Type B pancreatic cell (in vitro differentiated cells): ENCODE measurements at places on chromosomes 6 and 20. TPM values are rescaled to one million over a fixed set of nuclear protein-coding genes. Genes with fewer than 3 reads are reported as not detected.
A peak's percentile ranks its signal among the peaks of the same experiment; 100 is the strongest.

GRCh38 chr6:157067507-157067906 is 255.8 kb downstream of the TMEM242 start:
- peaks cover 62% of the 10 kb centered on the region for H3K4me1 ChIP-seq
- no peak overlapping the region for H3K27ac ChIP-seq
- no peaks in the 10 kb centered on the region for H3K27me3 ChIP-seq
- DNase-seq: no peak
- H3K4me3 ChIP-seq: no peak overlapping the region

GRCh38 chr20:62043131-62043914 is 22.4 kb downstream of the TAF4 start:
- peaks cover 26% of the 10 kb centered on the region for H3K4me1 ChIP-seq
- no peak overlapping the region for H3K4me3 ChIP-seq
- peaks cover 6% of the 10 kb centered on the region for H3K36me3 ChIP-seq
- H3K27ac ChIP-seq: peak overlapping the region; percentile 74
- H3K27me3 ChIP-seq: no peaks in the 10 kb centered on the region
- no peak for DNase-seq

DNA sequence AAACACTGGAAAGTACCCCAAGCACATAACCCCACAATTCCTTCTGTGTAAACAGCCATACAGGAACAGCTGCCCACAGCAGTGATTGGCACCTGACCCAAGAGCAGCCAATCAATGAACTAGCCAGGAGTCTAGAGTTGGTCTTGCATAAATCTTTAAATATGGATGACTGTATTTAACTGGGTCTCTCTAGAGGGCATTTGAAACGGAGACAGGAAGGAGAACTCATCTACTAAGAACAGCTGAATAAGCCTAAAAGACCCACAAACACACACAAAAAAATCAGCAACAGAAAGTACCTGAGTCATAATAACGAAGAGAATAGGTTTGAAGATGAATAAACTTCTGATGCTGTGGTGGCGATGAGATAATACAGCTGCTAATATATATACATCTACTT is 49.0 kb upstream of the ASF1A start:
- H3K27ac ChIP-seq: no peak overlapping the region
- no peaks in the 10 kb centered on the region for H3K4me1 ChIP-seq
- peaks cover 11% of the 10 kb centered on the region for H3K36me3 ChIP-seq
- no peak for DNase-seq
- H3K27me3 ChIP-seq: no peaks in the 10 kb centered on the region

DNA sequence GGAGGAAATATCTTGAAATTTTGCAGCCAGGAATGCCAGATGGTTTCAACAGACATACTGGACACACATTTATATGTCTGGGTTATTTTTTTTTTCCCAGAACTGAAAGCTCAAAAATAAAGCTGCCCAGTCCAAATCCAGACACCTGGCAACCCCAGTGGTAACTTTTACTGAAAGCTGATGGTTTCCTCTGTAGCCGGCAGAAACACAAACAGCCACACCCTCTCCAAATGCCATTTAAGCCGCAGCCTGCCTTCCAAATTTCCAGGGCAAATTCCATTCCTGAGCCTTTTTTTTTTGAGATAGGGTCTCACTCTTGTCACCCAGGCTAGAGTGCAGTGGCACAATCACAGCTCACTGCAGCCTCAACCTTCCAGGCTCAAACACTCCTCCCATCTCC is 6.5 kb upstream of the PREX1 start:
- H3K4me1 ChIP-seq: peaks cover 6% of the 10 kb centered on the region
- no peak overlapping the region for H3K27ac ChIP-seq
- H3K36me3 ChIP-seq: no peaks in the 10 kb centered on the region
- no peak overlapping the region for H3K4me3 ChIP-seq

GRCh38 chr20:49320460-49320859 is 42.6 kb upstream of the ZNFX1 start:
- peaks cover 91% of the 10 kb centered on the region for H3K27me3 ChIP-seq
- H3K4me3 ChIP-seq: no peak overlapping the region
- no peak overlapping the region for H3K27ac ChIP-seq
- no peaks in the 10 kb centered on the region for H3K36me3 ChIP-seq
- no peak for DNase-seq

GRCh38 chr6:112241820-112242429 is 12.4 kb downstream of the LAMA4 start:
- H3K27me3 ChIP-seq: peaks cover 10% of the 10 kb centered on the region
- H3K4me1 ChIP-seq: peaks cover 15% of the 10 kb centered on the region
- H3K27ac ChIP-seq: no peak overlapping the region
- DNase-seq: no peak
- H3K4me3 ChIP-seq: no peak overlapping the region

DNA sequence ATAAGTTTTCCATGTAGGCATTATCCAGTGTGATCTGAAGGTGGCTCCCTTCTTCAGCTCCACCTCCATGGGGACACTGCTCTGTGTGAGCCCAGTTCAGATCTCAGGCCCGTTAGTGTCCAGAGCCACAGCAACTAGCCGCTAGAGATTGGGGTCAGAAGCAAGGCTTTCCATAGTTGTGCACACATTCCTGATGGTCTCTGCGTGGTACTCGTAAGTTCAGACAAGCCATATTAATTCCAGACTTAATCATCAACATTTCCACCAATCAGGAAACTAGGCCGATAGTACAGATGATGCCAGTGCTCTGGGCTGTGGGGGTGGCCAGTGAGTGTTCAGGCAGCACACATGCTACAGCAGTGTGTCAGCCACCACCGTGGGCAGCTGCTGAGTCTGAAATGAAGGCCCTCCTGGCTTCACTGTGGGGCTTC is 17.5 kb upstream of the SYNCRIP start:
- H3K27me3 ChIP-seq: no peaks in the 10 kb centered on the region
- H3K27ac ChIP-seq: no peak overlapping the region
- DNase-seq: no peak
- no peaks in the 10 kb centered on the region for H3K4me1 ChIP-seq
- H3K36me3 ChIP-seq: peaks cover 9% of the 10 kb centered on the region

GRCh38 chr6:44133003-44133931 is 5.9 kb downstream of the TMEM63B start:
- peak overlapping the region; percentile 62 for H3K4me3 ChIP-seq
- H3K36me3 ChIP-seq: no peaks in the 10 kb centered on the region
- DNase-seq: no peak

GRCh38 chr6:135331002-135331401 is 149.9 kb downstream of the MYB start:
- no peak overlapping the region for H3K4me3 ChIP-seq
- peaks cover 12% of the 10 kb centered on the region for H3K36me3 ChIP-seq
- no peaks in the 10 kb centered on the region for H3K27me3 ChIP-seq
- DNase-seq: no peak
- no peak overlapping the region for H3K27ac ChIP-seq

- H3K27ac ChIP-seq: peak overlapping the region; percentile 75
- DNase-seq: no peak
- H3K36me3 ChIP-seq: no peaks in the 10 kb centered on the region
- H3K4me1 ChIP-seq: peaks cover 17% of the 10 kb centered on the region
- peaks cover 99% of the 10 kb centered on the region for H3K27me3 ChIP-seq
These were observed 9.8 kb downstream of the FOXA2 start for GRCh38 chr20:22574545-22575086.

- H3K27ac ChIP-seq: no peak overlapping the region
- H3K4me1 ChIP-seq: no peaks in the 10 kb centered on the region
- peaks cover 14% of the 10 kb centered on the region for H3K27me3 ChIP-seq
These were observed 14.6 kb upstream of the TMEM181 start for GRCh38 chr6:158545043-158545966.

DNA sequence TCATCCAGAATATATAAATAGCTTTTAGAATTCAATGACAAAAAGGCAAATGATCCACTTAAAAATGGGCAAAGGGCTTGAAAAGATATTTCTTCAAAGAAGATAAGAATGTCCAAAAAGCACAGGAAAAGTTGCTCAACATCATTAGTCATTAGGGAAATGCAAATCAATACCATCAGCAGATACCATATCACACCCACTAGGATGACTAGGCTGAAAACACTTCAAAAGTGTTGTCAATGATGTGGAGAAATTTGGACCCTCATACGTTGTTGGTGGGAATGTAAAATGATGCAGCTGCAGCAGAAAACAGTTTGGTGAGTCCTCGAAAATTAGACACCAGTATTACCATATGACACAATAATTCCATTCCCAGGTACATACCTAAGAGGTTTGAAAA is 303.6 kb upstream of the SLC35B3 start:
- H3K27ac ChIP-seq: no peak overlapping the region
- no peaks in the 10 kb centered on the region for H3K36me3 ChIP-seq
- no peaks in the 10 kb centered on the region for H3K27me3 ChIP-seq

- peaks cover 37% of the 10 kb centered on the region for H3K27me3 ChIP-seq
- no peaks in the 10 kb centered on the region for H3K36me3 ChIP-seq
These were observed 107.9 kb downstream of the GPX5 start for GRCh38 chr6:28633445-28634215.

DNA sequence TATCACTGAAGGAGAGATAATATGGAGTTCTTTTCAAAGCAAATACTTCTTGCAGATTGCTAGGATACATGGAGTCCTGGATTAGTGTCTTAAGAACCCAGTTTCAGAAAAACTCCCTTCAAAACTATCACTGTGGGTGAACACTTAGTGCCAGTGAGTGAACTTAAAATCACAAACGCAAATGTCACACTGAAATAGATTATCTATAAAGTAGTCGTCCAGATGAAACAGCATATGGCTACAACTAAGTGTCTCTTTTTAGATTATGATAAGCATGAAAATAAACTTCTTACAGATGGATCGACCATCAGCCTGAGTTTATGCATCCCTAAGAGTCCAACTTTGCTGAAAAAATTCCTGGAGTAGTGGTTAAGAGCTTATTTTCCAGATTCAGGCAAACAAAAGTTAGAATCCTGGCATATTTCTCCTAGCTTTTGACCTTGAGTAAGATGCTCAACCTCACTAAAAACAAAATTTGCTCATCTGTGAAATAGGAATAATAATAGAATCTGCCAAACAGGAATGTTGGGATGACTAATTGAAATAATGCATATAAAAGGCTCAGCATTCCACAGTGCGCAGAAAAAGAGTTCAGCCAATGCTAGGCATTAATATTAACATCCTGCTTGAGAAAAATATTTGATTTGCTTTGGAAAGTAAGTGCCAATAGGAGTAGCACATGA is 70.4 kb downstream of the DOK5 start:
- no peak overlapping the region for H3K4me3 ChIP-seq
- DNase-seq: no peak
- H3K27ac ChIP-seq: no peak overlapping the region
- H3K27me3 ChIP-seq: peaks cover 3% of the 10 kb centered on the region
- peaks cover 4% of the 10 kb centered on the region for H3K36me3 ChIP-seq

DNA sequence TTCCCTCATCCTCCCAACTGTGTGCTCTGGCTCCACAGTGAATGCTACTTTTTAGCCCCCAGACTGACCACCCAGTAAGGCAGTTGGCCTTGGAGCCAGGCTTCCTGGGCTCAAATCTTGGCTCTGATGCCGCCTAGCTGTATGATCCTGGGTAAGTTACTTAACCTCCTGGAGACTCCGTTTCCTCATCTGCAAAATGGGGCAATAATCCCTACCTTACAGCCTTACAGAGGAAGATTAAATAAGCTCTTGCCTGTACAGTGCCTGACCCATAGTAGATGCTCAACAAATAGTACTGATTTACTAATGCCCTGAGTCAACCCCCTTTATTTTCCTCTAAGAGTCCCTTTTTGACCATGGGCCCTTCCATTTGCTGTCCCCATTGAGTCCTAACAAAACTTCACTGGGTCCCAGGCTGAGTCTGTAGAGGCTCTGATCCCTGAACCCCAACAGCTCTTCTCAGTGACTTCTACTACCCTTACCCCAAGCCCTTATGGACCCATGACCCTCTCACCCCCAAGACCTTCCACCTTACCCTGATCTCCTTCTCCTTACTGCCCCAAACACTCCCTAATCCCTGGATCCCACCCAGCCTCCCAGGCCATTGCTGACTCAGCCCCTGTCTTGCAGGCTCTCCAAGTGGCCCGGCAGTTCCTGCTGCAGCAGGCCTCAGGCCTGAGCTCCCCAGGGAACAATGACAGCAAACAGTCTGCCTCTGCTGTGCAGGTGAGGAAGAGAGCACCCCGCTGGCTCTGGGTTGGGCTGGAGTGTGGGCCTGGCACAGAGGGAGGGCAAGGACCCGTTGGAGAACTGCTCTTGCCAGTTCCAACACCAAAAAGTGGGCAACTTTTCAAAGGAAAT is 31.4 kb downstream of the FOXP4 start:
- peaks cover 72% of the 10 kb centered on the region for H3K4me1 ChIP-seq
- peaks cover 34% of the 10 kb centered on the region for H3K36me3 ChIP-seq
- H3K27me3 ChIP-seq: no peaks in the 10 kb centered on the region

GRCh38 chr20:32017711-32018251 is 7.5 kb downstream of the CCM2L start:
- peak overlapping the region; percentile 91 for H3K4me3 ChIP-seq
- peak overlapping the region; percentile 54 for H3K27ac ChIP-seq
- DNase-seq: no peak
- peaks cover 18% of the 10 kb centered on the region for H3K4me1 ChIP-seq

DNA sequence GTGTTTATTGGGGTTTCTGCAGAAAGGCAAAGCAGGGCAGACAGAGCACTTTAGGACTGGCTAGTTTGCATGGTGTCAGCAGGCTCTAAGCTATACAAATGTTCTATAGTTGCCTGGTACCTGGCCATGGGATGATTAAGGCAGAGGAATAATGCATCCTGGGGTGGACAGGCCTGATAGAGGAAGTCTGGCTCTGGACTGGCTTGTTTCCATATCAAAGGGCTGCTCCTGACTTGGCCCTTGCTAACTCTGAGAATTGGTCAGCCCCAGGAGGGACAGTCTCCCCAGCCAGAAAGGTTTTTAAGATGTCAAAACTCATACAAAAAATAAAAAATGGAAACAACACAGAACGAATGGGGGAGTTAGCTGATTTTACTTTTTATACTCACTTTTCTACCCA is 136.9 kb downstream of the TBC1D7 start:
- H3K27ac ChIP-seq: no peak overlapping the region
- H3K4me1 ChIP-seq: peaks cover 8% of the 10 kb centered on the region
- H3K27me3 ChIP-seq: peaks cover 4% of the 10 kb centered on the region
- DNase-seq: no peak
- H3K36me3 ChIP-seq: no peaks in the 10 kb centered on the region

Gene MRPS18B
- total RNA-seq: 39.8 and 45.3 TPM in 2 replicates

Gene RIPPLY2
- 1.6 and 1.8 TPM in 2 replicates for total RNA-seq

Gene PPP1R3D
- 6.4 and 7.6 TPM in 2 replicates for total RNA-seq

Gene GSTA2
- total RNA-seq: 20.7 and 25.3 TPM in 2 replicates

Gene TUBB
- total RNA-seq: 560 and 1,225 TPM in 2 replicates

Gene HS3ST5
- total RNA-seq: 3.6 and 5.5 TPM in 2 replicates

Gene ABHD16B
- not detected in 2 replicates for total RNA-seq

Gene NFATC2
- total RNA-seq: 4.8 and 9.5 TPM in 2 replicates

Gene MCM8
- 9.2 and 19.9 TPM in 2 replicates for total RNA-seq

Gene VGLL2
- 0.31 and 3.0 TPM in 2 replicates for total RNA-seq

Gene BEND6
- total RNA-seq: 1.3 and 2.7 TPM in 2 replicates

Gene SAPCD1
- 3.2 and 8.9 TPM in 2 replicates for total RNA-seq
